ENCODE measurements at places on chromosomes 2 and 18. TPM values are rescaled to one million over a fixed set of nuclear protein-coding genes. Genes with fewer than 3 reads are reported as not detected.
A peak's percentile ranks its signal among the peaks of the same experiment; 100 is the strongest.

- peak; percentile 29 for DNase-seq
These were observed 2.4 kb downstream of the GLS start for GRCh38 chr2:190882856-190883582.

GRCh38 chr2:88545118-88545517 lies 82.1 kb downstream of the EIF2AK3 start:
- peak; percentile 38 for DNase-seq

- DNase-seq = no peak
These were observed 145.3 kb upstream of the ALKAL2 start for GRCh38 chr2:433216-433615.

DNA sequence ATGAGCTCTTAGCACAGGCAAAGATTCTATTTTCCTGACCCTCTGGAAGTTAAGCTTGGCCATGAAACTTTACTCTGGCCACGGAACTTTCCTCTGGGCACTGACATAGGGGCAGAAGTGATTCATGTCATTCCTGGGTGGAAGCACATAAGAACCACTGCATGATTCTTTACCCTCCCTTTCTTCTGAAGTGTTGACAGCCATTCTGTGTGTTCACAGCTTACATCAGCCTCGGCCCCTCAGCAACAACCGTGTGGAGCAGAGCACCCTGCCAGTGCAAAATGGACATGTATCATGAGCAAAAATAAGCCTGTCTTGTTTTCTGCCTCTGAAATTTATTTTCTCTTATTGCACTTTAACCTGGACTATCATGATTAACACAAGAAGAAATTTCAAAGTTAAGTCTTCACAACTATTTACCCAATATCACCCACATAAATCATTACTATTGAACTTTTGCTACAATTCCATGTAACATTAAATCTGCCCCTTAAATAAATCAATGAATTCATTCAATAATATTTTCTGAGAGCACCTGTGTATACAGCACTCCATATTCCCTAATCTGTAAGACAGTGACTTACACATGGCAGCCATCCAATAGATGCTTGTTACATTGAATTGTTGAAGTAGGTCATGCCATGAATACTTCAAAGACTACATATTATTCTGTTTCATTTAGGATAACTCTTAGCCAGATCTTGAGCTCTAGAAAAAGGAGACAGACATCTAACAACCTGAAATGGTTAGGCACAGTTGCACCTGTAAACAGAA lies 531.9 kb downstream of the IRS1 start:
- no peak for DNase-seq

DNA sequence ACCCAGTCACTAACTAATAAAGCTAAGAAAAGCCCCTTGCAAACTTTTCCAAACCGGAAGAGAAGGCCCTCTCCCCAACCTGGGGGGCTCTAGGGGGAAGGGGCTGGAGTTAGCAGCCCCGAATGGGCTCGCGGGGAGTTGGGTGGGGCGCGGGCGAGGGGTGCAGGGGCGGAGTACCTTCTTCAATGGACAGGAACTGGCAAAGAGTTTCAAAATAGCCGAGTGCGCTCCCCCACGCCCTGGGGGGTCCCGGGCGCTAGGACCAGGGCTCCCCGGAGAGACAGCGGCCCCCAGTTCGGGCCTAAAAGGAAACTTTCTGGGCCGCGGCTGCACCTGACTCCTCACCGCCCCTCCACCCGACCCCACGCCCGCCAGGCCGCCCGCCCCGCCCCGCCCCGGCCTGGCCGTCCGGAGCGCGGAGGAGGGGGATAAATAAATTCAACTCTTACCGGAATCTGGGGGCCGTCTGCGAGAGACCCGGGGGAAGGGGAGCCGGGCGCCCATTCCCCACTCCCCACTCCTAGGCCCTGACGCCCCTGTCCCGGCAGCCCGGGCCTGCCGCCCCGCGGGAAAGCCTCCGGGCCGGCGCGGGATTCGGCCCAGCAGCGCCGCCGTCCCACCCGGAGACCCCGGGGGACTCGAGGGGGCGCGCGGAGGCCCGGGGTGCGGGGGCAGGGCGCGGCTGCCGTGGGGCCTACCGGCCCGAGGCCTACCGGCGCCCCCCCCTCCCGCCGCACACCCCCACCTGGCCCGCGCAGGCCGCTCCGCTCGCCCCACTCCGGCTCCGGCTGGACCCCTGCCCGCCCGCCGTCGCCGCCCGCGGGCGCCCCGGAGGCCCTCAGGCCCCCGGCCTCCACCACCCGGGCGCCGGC lies 868 bp downstream of the INO80D start:
- peak; percentile 24 for DNase-seq

DNA sequence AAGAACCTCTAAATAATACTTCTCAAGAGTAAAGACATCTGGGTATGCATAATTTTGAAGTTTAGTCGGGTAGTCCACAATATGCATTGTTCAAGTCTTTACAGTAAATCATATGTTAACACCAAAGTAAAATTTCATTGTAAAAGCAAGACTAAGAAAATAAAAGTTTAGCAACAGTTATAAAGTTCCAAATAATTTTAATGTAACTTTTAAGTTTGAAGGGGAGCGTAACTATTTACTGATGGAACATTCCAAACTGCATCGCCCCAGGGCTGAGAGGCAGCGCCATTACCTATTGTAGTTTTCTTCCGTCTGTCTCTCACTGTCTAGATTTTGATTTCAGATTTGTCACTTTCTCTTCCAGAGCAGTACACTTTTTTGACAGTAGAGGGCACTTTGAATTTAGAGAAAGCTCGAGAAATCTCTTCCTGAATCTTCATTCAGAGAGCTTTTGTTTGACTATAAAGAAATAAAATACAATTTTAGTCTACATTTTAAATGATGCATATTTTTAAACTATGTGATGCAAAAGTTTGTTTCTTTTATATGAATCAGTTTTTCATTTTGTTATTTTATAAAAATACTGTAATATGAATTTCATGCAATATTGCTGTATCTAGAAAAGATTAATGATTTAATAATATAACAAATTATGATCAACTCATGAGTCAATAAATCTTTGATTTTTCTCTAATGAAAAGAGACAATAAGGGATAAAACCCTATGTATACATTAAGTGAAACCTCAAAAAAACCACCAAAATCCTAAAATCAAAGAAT lies 389.8 kb downstream of the FIGN start:
- DNase-seq = peak; percentile 66

OTOF gene
- total RNA-seq = not detected

DNA sequence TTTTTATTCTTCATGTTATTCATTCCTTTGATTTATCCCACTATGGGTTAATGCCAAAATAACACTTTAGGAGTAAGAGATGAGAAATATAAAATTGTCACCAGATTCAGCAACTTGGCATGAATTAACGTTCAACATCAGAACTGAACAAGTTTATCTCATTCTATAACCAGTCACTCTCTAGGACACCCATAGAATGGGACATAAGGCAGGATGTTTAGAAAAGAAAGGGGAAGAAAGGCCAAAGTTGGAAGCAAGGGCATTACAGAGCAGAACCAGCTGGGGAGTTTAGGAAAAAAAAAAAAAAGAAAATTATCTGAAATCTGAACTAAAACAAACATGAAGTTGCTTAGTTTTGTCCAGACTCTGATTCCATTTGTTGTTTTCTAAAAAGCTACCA lies 211.0 kb downstream of the PMAIP1 start:
- DNase-seq = no peak

DNA sequence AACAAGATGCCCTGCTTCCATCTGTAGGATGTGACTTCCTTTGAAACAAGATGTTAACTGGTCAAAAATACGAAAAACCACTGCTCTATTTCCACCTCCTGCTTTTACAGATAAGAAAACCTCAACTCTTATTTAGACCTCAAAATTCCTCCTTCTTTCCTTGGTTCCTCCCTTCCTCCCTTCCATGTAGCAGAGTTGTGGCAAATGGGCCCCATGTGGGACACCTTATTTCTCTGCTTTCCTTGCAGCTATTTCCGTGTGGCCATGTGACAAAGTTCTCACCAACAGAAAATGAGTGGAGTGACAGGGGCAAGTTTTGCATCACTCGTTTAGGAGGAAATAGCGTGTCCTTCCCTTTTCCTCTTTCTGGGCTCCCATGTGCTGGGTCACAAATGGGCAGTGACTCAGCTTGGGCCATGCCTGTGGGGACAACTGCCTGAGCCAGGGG lies 69.4 kb upstream of the SMAD2 start:
- no peak for DNase-seq

- peak; percentile 12 for DNase-seq
These were observed 618 bp upstream of the LYPD1 start for GRCh38 chr2:132670496-132671150.

DNA sequence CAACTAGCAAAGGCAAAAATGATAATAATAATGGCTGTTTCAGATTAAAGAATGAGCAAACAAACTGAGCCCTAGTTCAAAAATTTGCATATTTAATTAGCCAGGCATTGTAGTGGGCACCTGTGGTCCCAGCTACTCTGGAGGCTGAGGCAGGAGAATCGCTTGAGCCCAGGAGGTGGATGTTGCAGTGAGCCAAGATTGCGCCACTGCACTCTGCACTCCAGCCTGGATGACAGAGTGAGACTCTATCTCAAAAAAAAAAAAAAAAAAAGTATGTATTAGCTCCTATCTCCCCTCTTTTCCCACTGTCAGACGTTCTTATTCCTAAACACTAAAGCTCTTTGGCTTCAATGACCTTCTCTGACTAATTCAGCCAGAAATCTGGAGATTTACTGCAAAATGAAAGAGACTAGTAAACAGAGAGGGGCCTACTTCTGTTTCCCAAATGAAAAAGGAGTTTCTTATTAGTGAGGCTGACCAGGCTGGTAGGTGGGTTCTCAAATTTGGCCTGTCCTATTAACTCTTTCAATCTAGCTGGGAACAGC lies 3.9 kb upstream of the SRBD1 start:
- DNase-seq = no peak

- no peak for DNase-seq
These were observed 17.2 kb downstream of the SLC30A3 start for GRCh38 chr2:27245626-27246025.

DNA sequence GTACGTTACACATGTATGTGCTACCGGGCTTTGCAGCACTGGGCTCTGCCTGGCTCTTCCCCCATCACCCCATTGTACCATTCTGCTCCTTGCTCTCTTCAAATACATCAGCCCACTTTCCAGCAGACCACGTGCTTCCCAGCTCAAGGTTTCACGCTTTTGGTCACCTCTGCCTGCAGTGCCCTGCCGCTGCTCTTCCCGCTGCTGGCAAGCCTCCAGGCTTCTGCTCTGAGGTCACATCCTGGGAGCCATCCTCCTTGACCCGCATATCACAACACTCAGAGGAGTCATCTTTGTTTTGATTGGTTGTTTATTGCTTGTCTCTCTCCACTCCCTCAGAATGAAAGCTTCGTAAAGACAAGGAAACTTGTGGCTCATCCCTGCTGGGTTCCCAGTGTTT lies 34.1 kb downstream of the KIF5C start:
- no peak for DNase-seq

VWC2L gene
- total RNA-seq = not detected

C2orf15 gene
- 0.59 TPM for total RNA-seq

- DNase-seq = peak; percentile 80
These were observed 100.0 kb downstream of the BAZ2B start for GRCh38 chr2:159516241-159516758.

DNA sequence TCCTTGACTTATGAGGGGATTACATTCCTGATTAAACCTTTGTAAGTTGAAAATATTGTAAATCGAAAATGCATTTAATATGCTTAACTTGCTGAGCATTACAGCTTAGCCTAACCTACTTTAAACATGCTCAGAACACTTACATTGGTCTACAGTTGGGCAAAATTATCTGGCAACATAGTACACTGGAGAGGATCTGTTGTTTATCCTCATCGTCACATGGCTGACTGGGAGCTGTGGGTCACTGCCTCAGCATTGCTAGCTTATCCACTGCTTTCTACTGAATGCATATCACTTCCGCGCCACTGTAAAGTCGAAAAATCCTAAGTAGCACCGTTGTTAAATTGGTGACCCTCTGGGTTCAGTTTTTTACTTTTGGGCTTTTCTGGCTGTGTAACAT lies 13.7 kb downstream of the PMS1 start:
- DNase-seq = no peak

RAX gene
- total RNA-seq = not detected

DNA sequence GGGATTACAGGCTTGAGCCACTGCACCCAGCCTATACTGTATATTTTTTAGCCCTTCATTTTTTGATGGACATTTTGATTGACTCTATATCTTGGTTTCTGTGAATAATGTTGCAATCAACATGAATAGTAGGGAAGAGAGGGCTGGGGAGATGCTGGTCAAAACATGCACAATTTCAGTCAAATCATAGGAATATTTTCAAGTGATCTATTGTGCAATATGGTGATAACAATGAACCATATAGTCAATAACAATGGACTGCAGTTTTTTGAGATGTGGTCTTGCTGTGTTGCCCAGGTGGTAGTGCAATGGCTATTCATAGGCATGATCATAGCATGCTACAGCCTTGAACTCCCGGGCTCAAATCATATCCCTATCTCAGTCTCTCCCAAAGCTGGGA lies 264.7 kb upstream of the TMEFF2 start:
- no peak for DNase-seq

DNA sequence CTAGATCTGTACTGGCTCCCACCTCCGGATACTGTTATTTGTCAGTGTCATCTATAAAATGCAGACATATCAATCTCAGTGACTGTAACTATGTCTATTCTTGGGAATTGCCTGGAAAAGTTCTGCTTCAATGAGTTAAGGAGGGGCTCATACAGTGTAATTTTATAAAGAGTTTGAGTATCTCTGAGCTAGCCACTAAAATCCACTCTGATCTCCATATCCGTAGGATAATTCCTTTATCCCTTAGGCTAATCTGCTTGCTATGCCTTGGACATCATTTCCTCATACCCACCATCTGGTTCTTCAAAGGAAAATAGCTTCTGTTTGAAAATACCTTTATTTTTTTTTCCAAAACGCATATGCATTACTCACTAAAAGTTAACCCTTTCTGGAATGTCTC lies 863.2 kb downstream of the SUCLG1 start:
- no peak for DNase-seq

AGXT gene
- not detected for total RNA-seq

- no peak for DNase-seq
These were observed 612.0 kb downstream of the IRS1 start for GRCh38 chr2:226187616-226188015.

DNA sequence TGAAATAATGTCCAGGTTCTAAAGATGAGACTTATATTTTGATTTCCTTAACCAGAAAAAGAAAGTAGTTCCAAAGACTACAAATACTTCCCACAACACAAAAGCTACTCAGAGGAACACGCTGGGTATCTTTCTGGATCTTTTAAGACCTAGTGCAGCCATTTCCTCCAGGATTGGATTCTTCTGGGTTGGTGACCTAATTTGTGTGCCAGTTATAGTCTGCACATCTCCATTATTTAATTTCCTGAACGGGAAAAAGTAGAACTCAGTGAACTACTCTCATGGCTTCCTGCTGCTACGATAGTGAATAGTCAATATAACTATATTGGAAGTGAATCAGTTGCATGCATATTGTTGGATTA lies 1.5 kb downstream of the TMEM87B start:
- DNase-seq = no peak

GRCh38 chr18:78448591-78448990 lies 531.0 kb upstream of the SALL3 start:
- no peak for DNase-seq

TMEM185B gene
- total RNA-seq = 45.7 TPM

- no peak for DNase-seq
These were observed 101.1 kb downstream of the LDLRAD4 start for GRCh38 chr18:13319629-13320028.

PSMD14 gene
- 101 TPM for total RNA-seq

ERFE gene
- 1.0 TPM for total RNA-seq

GRCh38 chr18:27950648-27951228 lies 226.2 kb downstream of the CDH2 start:
- no peak for DNase-seq

LDLRAD4 gene
- 0.17 TPM for total RNA-seq
